ENCODE measurements at places on chromosomes 4 and X.

DNA sequence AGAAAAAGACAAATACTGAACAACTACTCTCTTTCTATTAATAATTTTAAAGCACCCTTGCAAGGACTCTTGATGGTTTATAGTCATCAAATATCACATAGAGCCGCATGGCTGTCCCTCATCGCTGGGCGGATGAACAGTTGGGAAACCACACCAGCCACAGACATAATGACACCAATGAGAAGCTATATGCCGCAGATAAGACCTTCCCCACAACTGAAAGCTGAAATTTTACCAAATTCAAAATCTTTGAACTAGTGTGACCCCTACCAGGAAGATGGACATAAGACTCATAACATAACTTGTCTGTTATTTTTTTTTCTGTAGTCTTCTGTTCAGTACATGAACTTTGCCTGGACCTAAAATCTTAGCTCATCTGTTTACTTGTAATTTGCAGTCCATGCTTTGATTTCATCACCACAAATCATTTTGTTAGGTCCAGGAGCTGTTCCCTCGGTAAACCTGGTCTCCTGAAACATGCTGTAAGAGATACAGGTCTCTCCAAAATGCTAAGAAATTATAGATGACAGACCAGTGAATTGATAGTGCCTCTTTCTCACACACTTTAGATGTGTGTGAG is 157.3 kb upstream of the RAPGEF2 start:
- no peak for DNase-seq

GRCh38 chr4:91488946-91489345 is 814.8 kb upstream of the GRID2 start:
- no peak for DNase-seq

DNA sequence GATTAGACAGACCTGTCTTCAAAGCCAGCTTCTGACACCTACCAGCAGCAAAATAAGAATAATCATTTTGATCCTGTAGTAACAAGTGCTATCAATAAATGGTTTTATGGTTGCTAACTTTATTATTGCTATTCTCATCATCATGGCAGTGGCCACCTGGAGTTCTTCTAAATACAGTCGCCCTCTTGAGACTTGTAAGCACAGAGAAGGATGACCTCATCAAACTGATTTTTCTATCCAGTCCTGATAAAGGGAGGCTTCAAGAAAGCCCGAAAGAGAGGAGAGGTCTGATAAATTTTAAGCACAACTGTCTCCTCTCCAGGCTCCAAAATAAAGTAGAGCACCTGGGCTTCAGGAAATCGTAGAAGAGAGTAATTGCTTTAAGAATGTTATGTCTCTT is 286.4 kb downstream of the USP46 start:
- DNase-seq: no peak

DNA sequence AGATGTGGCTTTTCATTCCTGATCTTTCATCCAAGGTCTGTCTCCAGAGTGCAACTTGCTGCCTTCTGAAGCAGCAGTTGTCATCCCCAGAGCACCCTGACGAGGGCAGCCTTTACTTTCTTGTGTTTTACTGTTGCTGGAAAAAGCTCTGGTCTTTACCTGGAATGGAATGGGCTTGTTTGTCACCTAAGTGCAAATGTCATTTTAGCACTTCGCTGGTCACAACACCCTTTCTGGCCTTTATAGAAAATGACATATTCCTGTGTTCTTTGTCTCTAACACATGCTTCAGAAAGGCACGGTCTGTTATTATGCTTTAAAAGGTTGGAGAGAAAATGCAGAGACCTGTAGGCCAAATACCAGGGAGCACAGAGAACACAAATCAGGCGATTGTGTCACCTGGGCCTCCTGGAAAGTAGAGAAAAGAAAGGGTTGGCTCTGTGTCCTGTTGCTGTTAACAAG is 332.7 kb upstream of the IGFBP7 start:
- DNase-seq: no peak

DNA sequence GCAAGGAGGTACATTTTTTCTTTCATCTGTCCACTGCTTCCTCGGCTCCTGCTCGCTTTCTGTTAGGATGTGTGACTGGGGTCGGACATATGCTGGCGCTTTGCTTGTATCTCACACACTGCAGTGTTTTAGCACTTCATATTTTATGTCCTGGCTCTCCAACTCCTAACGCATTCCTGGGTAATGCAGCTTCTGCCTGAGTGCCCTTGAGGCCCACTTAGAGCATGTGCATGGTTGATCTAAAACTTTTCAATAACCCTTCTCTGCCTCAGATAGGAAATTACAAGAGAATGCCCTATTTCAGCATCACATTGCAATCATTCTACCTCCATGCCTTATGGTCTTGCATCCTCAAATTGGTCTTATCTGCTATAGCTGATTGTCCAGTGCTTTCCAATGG is 65.3 kb downstream of the NEIL3 start:
- DNase-seq: no peak

DNA sequence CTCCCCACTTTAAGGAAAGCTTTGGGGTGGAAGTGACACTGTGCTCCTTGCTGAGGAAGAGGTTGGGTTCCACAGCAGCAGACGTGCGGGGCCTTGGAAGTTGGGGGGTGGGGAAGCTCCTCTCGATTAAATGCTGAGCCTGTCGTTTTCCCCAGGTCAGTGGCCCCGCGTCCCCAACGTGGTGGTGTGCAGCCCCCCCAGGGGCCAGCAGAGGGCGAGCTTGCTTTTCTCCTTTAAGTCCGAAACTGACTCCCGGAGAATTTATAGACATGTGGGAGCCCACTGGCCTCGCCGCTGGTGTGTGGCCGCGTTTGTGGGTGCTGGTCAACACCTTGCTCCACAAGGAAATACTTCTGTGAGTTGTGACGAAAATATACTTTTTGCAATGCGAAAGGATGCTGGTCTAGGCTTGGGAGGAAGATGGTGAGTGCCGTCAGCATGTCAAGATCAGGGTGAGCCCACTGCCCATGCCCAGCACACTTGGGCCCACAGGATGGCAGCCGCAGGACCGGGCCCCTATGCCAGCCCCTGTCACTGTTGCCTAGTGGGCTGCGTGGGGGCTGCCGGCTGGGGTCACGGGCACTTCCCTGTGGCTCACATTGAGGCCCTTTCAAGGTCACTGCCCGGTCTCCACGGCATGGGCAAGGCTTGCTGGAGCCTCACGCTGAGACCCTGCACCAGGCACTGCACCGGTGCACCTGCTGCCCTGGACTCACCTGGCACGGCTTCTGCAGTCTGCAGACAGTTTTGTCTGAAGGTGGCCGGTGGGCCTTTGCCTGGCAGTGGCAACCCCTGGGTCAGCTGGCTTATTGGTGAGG is 9.4 kb downstream of the UVSSA start:
- peak; percentile 7 for DNase-seq

GRCh38 chrX:33605997-33606396 is 394.6 kb upstream of the DMD start:
- no peak for DNase-seq

- DNase-seq: no peak
Measured at GRCh38 chr4:587671-588350, 11.7 kb upstream of the TMEM271 start.

DNA sequence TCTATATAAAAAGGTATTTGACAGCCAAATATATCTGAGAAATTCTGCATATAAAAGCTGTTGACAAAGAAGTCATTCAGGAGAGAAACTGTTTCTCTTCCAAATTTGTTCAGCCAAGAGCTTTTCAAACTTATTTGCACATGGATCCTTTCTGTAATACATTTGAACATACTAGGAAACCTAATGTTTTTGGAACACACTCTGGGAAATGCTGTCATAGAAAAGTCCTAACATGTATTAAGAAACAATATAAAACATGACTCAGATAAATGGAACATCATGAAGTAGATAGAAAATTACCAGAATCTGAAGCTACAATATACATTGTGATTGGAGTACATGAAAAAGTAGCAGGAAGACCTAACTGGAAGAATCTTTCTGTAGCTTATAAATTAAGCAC is 781.5 kb upstream of the EPHA5 start:
- no peak for DNase-seq

GRCh38 chrX:18457000-18457399 is 31.6 kb downstream of the CDKL5 start:
- DNase-seq: no peak

- DNase-seq: no peak
Measured at GRCh38 chr4:155946486-155946885, 7.2 kb downstream of the CTSO start.

DNA sequence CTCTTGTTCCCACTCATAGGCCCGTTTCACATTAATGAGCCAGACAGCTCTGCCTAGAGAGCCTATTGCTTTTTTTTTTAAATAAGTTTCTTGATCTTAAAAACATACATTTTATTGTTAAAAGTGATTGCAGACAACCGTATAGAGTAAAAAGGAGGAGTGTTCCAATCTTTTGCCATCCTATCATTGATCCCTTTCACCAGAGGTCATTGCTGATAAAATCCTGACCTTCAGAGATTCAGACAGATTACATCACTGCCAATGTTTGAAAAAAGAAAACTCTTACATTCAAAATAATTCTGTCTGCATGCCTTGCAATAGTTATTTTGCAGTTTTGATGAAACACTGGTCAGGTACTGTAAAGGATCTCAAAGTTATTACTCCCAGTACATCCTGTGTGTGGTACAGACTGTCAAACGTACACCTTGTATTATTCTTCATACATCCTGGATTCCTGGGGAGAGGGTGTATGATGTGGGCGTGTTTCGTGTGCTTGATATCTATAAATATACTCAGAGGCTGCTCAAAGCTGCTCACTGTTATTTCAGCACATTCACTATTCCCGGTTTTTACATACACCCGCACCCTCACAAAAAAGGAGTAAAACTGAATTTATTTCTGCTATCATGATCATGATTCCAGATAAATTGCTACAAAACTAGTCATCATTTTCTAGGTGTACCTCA is 15.4 kb upstream of the KLHL2 start:
- no peak for DNase-seq

GRCh38 chr4:118839221-118839927 is 3.4 kb upstream of the SEC24D start:
- no peak for DNase-seq

- no peak for DNase-seq
Measured at GRCh38 chrX:137823257-137823656, 257.3 kb downstream of the ZIC3 start.

DNA sequence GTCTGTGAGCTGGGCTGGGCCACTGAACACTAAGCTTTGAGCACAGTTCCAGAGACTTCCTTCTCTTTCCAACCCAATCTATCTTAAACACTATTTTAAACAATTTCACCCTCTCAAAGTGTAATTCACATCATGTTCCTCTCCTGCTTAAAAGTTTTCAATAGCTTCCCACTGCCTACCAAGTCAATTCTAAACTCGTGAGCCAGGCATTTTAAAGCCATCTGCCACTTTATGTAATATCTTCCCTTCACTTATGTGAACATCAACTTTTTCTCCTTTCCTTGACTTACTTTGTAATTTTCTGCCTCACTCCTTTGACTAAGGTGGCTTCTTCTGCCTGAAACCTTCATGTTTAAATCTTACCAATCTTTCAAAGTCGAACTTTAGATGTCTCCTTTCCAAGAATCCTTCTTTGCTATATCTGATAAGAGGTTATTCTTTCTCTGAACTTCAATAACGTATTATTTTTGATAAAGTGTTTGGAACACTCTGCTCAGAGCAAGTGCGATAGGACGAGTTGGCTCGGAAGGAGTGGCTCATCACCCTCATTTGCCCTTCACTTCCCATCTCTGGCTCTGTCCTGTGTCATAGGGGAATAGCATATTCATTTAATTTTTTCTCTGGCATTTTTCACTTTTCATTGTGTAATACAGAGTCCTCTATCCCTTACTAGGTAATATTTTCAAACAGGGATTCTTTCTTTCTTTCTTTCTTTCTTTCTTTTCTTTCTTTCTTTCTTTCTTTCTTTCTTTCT is 13.0 kb upstream of the SPARCL1 start:
- no peak for DNase-seq

DNA sequence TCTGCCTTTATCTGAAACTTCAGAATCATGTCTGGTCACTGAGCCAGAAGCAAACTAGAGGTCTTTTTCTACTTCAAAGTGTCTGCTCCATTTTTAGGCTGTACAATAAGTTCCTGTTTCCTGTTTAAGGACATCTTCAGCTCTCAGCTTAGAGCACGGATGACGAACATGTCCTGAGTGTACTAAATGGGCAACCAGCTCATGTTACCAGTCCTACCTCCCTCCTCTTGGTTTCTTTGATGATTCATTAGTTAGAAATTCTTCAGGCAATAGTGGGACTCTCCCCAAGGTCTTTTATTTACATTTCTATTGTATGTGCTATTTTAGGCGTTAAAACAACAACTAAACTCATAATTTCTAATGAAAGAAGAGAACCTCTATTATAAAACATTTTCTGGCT is 58.0 kb downstream of the ENPEP start:
- DNase-seq: no peak

GRCh38 chrX:14015294-14015693 is 14.4 kb downstream of the GEMIN8 start:
- no peak for DNase-seq

DNA sequence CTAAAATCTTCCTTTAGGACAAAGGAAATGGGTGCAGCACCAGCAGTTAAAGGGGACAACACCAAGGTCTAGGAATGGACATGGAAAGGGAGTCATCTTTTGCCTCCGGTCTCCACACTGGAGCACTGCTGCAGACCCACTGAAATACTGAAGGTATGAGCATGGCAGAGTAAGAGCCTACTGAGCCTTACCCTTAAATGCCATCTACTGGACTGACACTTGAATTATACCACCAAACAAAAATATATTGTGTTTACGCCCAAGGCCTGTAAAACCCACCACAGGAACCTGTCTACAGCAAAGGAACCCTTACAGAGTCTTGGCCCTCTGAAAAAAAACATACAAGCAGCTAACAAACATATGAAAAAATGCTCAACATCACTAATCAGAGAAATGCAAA is 443.4 kb downstream of the CCSER1 start:
- no peak for DNase-seq

DNA sequence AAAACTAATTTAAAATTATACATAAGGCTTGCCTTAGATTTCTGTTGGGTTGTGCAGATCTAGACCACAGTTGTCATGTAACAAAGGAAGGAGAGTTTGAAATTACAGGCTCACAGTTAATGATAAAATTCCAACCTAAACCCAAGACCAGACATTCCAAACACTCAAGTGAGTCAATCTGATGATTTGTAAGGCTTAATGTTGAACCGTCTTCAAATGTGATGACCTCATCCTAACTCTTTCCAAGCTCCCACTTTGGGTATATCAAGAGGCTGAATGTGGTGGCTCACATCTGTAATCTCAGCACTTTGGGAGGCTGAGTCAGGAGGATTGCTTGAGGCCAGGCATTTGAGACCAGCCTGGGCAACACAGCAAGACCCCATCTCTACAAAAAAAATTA is 149.2 kb downstream of the TBL1X start:
- DNase-seq: no peak

DNA sequence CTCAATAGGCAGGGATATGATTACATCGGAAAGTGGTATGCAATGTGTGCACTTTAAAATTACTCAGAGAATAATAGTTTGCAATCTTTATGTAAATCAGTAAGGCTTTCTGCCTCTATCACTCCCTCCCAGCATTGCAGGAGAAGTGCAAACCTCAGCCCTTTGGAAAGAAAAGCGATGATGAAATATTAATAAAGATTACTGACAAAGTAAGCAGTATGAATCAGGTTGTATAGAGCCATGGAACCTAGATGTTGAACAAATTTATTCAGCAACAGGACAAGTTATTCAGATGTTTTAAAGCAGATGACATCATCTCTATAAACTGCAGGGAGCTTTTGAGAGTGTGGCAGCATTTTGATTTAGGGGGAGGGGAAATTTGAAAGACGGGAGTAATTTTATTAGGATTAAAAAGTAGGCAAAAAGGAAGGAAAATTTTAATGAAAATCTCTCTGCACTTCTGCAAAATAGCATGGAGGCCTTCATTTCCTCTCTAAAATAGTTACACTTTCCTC is 631.7 kb upstream of the GRIA3 start:
- no peak for DNase-seq
